ENCODE measurements at places on chromosomes 6 and 20. TPM values are rescaled to one million over a fixed set of nuclear protein-coding genes. Genes with fewer than 3 reads are reported as not detected.

The ELOVL2 gene
- 0.08 TPM for polyA plus RNA-seq

The STMND1 gene
- 0.53 TPM for polyA plus RNA-seq

The RAMACL gene
- polyA plus RNA-seq = 0.26 TPM

The IPCEF1 gene
- 0.35 TPM for polyA plus RNA-seq

The EDN1 gene
- polyA plus RNA-seq = 1.5 TPM

The CNR1 gene
- 0.77 TPM for polyA plus RNA-seq

The TUBE1 gene
- 6.7 TPM for polyA plus RNA-seq

The BPIFB2 gene
- 0.85 TPM for polyA plus RNA-seq

The RFX6 gene
- 0.01 TPM for polyA plus RNA-seq

The ZNF391 gene
- 0.51 TPM for polyA plus RNA-seq

The RUNX2 gene
- 0.75 TPM for polyA plus RNA-seq

The PACRG gene
- polyA plus RNA-seq = 0.39 TPM

The FAM184A gene
- polyA plus RNA-seq = 0.73 TPM

The BCAS4 gene
- polyA plus RNA-seq = 1.5 TPM

The NOX3 gene
- polyA plus RNA-seq = not detected

The DDR1 gene
- polyA plus RNA-seq = 102 TPM

The TGM3 gene
- 1,528 TPM for polyA plus RNA-seq

The ZC2HC1B gene
- 0.14 TPM for polyA plus RNA-seq

The PNLDC1 gene
- 0.20 TPM for polyA plus RNA-seq

The PLAGL2 gene
- polyA plus RNA-seq = 6.4 TPM

The EPPIN gene
- not detected for polyA plus RNA-seq

Data from esophagus (tissue), 2 donors.